ENCODE measurements at places on chromosomes 5 and 9.
A peak's percentile ranks its signal among the peaks of the same experiment; 100 is the strongest.

DNA sequence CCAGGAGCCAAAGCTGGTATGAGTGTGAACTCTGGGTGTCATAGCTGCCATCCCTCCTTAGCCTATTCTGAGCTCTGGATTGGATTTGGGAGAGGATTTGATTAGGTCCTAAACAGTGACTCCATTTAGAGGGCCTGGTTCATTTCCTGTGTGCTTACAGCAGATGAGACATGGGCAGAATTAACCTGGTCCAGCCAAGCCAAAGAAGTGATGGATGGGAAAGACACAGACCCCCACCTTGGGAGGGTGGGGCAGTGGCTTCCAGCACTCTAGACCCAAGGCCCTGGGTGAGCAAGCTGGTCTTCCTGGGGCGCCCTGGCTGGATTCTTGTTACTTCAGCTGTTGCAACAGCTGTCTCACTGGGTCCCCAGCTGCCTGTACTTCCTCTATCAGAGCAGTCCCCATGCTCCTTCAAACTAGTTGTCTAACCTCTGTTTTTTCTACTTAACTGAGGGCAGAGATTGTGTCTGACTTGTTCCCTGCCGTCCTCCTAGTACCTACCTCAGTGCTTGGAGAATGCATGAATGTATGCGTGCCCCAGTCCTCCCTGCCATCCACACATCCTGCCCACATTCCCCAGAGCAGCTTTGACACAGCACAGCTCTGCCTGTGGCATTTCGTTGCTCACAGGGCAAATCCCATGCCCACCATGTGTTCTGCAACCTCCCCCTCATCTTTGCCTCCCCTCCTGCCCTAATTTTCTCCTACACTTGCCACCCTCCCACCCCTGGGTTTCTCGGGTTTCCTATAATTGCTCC is 115.9 kb downstream of the RGS3 start:
- DNase-seq = peak; percentile 38

- no peak for DNase-seq
Observed at GRCh38 chr9:114411452-114411851, 23.7 kb upstream of the AKNA start.

- DNase-seq = no peak
Observed at GRCh38 chr5:120101771-120102170, 362.3 kb upstream of the PRR16 start.

GRCh38 chr9:35732800-35733541 is 505 bp downstream of the CREB3 start:
- DNase-seq = no peak

DNA sequence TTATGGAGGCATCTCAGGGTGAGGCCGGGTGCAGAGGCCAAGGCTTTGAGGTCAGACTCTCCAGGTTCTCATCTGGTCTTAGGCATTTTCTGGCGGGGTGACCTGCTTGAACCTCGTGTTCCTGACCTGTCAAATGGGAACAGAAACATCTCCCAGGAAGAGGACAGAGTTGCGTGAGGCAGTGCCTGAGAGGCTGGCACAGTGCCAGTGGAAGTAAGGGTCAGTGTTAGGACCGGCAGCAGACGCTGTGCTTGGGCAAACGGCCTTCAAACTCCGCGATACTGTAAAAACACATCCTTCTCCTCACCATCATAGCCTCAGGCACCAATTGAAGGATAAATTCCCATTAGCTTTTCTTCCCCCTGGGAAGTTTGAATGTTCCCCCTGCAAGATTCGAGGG is 55.6 kb upstream of the FCN2 start:
- DNase-seq = no peak

GRCh38 chr9:37908698-37909186 is 4.8 kb upstream of the SLC25A51 start:
- DNase-seq = no peak

- DNase-seq = peak; percentile 71
Observed at GRCh38 chr9:133144142-133144903, 19.4 kb downstream of the GBGT1 start.

- no peak for DNase-seq
Observed at GRCh38 chr9:131927091-131927490, 152.6 kb downstream of the MED27 start.

GRCh38 chr5:14077501-14077900 is 65.6 kb upstream of the TRIO start:
- DNase-seq = no peak

DNA sequence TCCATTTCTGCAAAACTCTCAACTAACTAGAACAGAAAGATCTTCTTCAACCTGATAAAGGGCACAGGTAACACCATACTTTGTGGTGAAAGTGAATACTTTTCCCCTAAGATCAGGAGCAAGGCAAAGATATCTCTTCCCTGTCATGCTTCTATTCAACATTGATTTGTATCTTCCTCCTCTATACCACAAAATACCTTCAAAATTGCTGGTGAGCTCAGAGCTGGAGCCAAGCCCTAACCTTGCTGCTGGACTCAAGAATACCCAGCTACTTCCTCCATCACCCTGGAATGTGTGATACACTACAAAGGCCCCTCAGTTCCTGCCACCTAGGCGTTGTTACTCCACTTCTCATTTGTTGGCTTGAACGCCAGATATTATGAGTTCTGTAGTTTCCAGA is 499.0 kb downstream of the ACTL7B start:
- no peak for DNase-seq

DNA sequence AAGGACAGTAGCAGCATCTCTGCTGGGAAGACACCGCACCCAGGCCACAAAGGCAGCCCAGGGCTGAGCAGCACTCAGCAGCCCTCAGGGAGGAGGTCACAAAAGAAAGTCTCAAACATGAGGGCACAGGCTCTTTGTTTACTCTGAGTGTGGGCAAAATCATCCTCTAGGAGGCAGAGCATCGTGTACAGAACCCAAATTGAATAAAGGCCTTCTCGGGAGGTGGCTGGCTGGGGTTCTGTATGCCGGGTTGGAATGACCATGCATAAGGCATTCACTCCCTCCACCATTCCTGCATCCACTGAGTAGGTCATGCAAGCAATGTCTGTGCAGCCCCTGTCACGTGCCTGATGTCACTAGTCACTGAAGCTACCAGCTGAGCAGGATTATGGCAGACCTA is 412.8 kb downstream of the SPOCK1 start:
- DNase-seq = no peak

GRCh38 chr9:109310486-109310901 is 10.4 kb downstream of the EPB41L4B start:
- no peak for DNase-seq

DNA sequence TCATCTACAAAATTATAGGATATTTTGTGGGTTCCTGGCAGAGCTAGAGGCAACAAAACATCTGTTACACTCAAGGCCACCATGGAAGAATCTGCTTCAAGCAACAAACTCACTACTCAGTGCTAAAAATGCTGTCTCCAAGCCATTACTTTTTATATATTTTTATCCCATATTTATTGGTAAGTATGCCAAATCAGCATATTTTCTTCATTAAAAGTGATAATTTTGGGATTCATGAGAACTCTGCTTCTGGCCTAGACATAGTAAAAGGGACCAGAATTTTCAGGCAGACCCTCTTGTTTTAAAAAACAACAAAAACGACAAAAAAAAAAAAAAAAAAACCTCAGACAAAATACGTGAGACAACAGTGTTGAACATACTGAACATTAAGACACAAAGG is 236.0 kb downstream of the EDIL3 start:
- DNase-seq = no peak

- DNase-seq = no peak
Observed at GRCh38 chr5:129905473-129906176, 1.4 kb downstream of the CHSY3 start.

GRCh38 chr5:113218906-113219517 is 215.8 kb downstream of the TSSK1B start:
- DNase-seq = no peak

DNA sequence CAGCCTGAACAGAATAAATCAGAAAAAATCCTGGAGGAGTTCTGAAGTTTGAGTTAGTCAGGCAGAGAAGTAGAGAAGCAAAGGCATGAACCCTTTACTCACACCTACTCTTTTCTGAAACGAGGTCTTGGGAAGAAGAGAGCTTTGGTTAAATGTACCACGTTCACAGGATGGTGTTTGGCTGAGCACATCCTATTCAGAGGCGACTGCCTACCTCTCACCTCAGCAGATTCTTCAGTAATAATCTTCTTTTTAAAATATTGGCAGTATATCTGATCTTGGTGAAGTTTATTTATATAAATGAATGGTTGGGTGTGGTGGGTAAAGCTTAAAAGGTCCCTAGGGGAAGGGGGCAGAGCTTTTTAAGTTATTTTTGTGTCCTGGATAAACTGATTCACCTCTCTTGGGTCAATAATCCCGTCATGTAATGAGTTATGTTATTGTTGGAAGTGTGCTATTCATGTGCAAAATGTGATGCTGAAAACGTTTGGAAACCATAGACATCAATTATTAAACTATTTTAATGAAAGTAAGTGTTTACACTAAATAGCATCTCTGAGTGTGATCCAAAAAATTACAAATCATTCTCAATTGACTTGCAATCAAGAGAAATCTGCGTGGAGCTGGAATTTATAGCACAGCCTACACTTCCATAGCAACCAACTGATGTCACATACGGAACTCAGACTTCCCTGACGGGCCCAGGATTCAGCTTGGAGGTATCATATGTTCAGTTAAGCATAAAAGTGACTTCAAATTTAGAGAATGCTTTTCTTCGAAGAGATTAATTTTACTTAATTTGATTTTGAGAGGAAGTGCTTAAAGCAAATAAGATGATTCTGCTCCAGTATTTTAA is 94.3 kb upstream of the EQTN start:
- DNase-seq = no peak

DNA sequence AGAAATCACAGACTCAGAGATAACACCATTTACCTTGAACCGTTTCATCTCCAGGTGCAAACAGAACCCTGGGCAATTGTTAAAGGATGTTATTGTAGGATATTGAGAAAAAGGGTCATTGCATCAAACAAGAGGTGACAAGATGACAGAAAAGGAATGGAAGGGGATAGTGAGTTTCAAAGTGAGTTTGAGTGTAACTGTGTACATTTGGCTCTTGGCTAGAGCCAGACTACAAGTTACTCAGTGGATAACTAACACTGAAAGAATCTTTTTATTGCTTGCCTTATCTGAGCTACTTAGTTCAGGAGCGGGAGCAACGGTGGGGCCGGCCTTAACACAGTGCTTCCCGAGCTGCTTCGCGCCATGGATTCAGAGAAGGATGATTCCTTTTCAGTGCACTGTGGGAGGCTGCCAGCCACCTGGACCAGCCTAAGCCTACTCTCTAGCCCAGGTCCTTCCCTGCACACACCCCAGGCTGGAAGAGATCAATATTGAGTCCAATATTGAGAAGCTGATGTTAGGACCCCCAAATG is 193.4 kb downstream of the ATPSCKMT start:
- no peak for DNase-seq

DNA sequence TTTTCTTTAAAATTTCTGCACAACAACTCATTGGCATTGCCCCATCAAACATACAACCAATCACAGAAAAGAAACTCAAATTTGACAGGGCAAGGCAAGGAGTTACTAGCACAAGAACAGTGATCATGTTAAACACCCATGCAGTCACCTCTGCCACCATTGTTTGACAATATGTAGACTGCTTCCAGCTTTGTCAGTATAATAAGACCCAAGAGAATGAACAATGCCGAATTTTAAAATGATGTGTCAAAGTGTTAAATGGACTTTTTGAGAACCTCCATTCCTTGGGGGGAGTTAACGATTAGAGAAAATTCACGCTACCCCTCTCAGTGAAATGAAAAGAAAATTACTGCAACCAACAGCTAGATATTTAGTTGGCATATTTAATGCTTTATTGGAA is 109.2 kb downstream of the SEMA6A start:
- DNase-seq = no peak

DNA sequence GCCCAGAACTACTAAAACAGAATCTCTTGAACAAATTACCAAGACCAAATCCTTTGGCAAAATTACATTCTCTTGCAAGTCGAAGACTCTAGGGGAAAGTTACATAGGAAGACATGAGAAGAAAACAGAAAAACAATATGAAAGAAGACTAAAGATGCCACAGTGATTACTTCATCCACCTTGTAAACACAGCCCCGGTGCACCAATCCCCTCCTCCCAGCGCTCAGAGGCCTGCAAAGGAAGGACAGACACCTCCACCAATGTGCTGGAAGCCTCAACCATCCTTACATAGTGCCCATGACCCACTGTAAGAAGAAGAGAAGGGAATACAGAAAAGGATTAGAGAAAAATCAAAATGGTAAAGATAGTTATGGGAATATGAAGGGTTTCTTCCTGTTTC is 218.5 kb downstream of the SPOCK1 start:
- no peak for DNase-seq

GRCh38 chr5:4636378-4636777 is 503.8 kb upstream of the ADAMTS16 start:
- no peak for DNase-seq

GRCh38 chr5:177005619-177006264 is 837 bp downstream of the UIMC1 start:
- DNase-seq = no peak

DNA sequence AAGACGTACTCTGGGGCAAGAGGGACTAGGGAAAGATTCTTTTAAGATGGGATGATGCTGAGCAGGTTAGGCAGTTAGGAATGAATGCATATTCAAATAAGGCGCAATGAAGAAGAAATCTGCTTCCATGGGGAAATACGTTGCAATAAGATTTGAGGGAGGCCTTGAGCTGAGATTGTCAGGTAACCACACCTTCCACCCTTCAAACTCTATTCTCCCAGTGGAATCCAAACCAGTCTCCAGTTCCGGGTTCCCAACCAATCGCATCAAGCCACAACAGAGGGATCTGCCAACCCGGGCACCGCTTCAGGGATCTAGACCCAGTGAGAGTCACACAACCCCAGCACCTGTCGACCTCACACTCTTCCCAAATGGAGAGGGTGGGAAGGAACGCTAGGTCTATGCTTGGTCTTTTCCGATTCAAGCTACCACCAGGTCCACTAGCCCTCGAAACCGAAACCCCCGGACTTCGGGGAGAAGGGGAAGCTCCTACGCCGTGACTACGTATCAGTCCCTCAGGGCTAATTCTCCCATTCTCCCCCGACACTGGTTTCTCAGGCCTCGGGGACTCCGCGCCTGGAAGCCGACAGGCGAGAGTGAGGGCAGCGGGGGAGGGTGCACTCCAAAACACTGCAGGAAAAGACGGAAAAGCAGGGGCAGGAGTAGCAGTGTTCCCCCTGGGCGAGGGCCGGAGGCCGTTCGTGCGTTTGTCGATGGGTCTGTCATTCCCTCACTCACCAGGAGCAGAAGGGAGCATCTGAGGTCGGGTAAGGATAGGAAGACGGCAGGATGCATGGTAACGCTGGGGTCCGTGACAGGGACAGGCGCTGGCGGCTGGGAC is 534 bp downstream of the ERP44 start:
- DNase-seq = no peak

DNA sequence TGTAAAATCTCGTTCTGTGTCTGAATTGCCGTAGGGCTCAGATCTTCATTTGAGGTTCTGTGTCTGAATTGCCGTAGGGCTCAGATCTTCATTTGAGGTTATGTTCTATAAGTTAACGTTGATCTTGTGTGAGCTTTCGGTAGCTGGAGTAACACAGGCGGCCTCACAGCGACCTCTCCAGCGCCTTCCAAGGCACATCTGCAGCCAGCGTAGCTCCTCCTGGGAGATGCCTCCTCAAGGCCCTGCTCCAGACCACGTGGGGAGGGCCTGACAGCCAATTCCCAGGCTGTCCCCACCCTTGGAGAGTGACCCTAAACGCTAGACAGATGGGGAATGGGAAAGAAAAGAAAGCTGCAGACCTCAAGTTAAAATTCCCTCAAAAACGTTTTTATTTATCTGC is 8.7 kb upstream of the AHRR start:
- DNase-seq = no peak

- DNase-seq = no peak
Observed at GRCh38 chr9:134063088-134063570, 4.7 kb downstream of the BRD3 start.

- DNase-seq = no peak
Observed at GRCh38 chr5:65722575-65723403, 784 bp downstream of the NLN start.

GRCh38 chr9:129359916-129360536 is 182.0 kb upstream of the IER5L start:
- no peak for DNase-seq

All from GM18507 (cell line).